ENCODE measurements at places on chromosomes 6 and 20.

GRCh38 chr6:169289619-169290339 is 36.1 kb upstream of the THBS2 start:
- DNase-seq: no peak

- no peak for DNase-seq
Observed at GRCh38 chr6:13759025-13759424, 47.4 kb upstream of the RANBP9 start.

GRCh38 chr20:23438661-23439060 is 824 bp upstream of the CSTL1 start:
- no peak for DNase-seq

GRCh38 chr20:48155268-48155667 is 370.0 kb upstream of the SULF2 start:
- DNase-seq: no peak

DNA sequence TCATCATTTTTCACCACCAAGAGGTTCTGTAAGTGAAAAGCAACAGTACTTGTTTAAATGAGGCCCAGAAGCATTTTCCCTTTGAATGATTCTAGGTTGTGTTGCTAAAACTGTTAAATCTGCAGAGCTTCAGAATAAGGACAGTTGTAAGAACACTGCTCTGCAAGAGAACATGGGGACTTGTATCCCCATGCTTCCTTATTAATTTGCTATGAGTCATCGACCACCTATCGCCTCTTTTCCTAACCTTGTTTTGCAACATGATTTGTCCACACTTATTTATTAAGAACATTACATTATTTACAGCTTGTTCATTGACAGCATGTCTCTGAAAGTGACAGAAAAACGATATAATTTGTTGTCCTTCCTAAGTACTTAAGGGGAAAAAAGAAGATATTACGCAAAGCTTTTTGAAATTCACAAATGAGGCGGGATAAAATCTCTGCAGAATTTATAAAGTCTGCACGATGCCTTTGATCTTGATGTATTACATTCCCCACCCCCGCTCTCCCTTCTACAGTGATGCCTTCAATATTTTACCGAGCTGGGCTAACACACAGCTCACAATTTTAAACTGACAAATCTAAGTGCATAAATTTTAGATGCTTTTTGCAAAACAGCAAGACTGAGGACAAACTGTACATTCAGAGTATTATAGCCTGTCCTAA is 220.0 kb upstream of the SPTLC3 start:
- no peak for DNase-seq

- no peak for DNase-seq
Observed at GRCh38 chr6:43964659-43965570, 162.3 kb downstream of the MRPL14 start.

DNA sequence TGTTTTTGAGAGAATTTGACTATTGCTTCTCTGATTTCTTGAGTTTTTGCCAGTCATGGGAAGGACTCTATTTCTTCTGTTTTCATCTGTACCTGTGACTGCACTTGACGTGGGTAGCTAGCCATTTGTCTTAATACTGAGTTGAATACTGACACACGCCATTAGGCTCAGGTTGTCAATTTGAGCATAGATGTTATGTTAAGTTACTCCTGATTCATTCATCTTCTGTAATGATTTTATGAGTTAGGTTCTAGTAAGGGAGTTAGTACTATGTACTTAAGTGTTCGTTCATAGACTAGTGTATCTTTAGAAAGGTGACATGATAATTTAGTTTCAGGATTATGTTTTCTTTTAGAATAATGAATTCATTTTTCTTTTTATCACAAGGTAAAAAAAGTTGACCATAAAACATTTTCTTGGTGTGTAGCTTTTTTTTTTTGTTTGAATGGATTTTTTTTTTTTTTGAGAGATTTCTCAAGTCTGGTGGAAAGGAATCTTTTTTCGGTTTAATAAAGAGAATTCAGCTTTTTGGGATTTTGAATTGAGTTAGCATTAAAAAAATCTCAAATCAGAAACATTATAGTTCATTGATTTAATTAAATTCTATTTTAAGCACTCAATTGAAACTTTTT is 1.7 kb downstream of the AFDN start:
- no peak for DNase-seq

DNA sequence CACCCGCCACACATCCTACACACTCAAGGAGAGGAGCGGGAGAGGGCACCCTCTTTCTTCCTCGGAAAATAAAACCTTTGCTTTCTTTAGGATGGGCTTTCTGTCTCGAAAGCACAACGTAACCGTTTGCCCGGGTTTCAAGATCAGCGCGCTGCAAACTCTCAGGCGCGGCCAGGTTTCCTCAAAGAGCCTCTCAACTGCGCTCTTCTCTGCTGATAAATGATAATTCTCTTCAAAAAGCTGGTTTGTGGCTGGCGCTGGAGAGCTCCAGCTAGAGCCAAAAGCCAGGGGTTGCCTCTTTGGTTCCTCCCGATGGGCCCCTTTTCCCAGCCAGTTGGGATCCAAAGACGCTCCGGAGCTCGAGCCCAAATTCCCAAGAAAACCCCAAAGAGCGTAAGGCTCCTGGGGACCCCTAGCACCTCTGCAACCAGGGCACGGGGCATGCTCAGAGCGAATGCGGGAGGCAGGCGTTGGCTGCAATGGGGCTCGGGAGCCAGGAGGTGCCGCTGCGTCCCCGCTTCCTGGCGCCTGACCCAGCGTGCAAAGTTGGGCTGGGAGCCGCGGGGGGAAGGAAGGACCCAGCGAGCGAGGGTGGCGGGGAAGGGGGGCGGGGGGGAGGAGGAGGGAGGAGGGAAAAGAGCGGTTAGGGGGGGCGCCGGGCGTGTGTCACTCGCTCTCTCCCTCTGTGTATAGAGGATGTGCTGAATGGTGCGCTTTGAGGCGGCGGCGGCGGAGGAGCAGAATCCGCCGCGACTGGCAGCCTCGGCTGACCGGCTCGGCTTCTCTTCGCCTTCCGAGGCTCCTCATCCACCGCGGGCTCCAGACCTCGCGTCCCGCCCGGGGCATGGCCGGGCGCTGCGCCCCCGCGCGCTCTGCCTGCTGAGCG is at the start of gene PLCB1:
TSS of gene PLCB1 (plus strand) at position 669 of the 886 bp plus-strand sequence. CDS start 386 bp downstream, outside the sequence.
- no peak for DNase-seq

GRCh38 chr6:88867841-88868731 is 95.3 kb downstream of the RNGTT start:
- DNase-seq: no peak

DNA sequence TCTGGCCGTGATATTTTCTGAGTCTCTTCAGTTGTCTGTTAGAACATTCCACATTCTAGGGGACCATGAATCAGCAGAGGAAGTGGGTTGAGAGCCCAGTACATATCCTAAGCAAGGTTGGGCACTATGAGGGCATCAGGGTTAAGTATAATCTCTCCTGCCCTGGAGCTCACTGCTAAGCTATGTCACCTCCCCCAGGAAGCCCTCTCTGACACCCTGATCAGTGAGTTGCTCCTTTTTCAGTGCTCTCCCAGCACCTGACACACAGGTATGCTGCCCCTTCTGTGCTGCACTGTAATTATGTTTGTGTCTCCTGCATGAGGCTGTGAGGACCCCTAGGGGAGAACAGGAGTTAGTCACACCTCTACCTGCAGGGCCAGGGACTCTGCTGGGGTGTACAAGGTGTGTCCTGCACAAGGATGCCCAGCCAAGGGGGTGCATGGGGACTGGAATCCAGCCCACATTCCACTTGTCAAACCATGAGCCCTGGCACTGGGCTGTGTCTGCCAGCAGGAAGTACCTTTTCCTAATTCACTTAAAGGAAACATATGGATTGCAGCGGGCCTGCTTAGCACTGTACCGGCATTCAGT is 3.9 kb downstream of the RAB44 start:
- no peak for DNase-seq

DNA sequence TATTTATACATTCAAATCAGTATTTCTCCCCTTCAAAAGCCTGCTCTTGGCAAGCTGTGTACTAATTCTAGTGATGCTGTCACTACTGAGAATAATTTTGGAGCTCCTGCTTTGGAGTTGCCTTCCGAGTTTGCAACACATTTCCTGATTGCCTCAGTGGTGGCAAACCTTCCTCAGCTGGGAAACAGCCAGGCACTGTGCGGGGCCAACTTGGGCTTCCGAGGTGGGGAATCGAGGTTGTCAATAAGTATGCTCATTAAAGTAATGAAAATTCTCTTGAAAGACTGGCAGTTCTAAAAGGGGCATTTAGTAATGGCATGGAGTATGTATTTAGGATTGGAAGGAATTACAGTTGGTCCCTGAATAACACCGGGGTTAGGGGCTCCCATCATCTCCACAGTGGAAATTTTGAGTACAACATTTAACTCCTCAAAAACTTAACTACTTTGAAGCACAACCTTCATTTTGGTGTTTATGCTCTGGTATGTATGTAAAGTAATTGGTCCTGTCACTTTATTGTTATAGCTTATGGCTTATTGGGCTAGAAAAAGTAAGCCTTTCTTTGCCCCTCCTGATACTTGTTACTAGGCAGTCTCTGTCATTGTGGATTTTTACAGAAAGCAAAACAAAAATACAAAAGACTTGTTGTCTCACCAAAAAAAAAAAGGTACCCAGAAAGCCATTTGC is 2.7 kb downstream of the PAQR8 start:
- DNase-seq: no peak

DNA sequence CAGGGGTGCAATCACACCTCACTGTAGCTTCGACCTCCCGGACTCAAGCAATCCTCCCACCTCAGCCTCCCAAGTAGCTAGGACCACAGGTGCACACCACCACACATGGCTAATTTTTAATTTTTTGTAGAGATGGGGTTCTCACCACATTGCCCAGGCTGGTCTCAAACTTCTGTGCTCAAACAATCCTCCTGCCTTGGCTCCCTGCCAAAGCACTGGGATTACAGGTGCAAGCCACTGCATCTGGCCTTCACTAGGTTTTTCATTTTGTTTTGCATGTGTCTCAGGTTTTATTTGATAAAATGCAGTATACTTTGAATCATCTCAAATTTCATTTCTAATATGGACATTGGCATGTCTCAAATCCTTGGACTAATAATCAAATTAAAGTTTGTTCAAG is 98.7 kb downstream of the SLC16A10 start:
- no peak for DNase-seq

DNA sequence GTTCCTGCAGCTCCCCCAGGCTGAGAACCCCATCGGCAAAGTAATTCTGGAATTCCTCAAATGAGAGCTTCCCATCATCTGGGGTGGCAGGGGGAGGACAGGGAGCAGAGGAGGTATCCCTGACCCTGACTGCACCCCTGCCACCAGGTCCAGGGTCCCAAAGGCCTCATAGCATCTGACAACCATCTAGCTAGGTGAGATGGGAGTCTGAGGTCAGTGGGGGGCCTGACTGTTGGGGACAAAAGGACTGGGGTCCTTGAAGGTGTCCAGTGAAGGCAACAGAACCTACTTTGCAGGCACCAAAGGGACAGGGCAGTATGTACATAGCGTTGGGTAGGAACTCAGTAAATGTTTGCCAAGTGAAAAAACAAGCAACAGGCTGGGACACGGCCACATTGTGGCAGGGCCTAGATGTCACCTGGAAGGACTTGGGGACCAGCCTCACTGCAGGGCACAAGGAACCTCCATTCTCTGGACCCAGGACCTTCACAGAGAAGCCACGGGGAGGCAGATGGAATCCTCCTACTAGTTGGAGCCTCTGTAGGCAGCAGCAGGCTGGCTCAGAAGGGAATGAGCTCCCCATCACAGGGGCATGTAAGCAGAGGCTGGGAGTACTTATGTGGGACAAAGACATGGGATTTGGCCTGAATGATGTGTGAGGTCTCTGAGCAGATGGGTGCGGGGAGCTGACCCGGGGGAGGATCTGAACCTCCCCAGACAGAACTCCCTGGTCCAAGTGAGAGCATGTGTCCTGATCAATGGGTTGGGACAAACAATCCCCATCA is 3.3 kb downstream of the NECAB3 start:
- DNase-seq: no peak

GRCh38 chr6:132733283-132733682 is 19.4 kb upstream of the VNN1 start:
- no peak for DNase-seq

DNA sequence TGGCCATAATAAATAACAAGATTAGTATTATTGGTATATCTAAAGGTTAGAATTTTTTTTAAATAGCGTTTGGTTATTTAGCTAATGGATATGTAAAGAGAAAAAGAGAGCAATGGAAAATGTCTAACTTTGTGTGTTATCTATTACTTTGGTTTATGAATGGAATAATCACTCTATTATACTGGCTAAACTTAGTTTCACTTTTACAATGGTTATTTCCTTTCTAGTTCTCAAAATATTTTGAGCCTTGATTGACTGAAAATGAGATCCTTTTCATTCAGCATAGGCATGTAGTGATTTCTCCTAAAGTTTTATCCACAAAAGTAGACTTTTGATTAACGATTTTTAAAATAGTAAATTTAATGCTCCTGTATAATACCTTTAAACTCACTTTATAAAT is 51.6 kb upstream of the MLIP start:
- DNase-seq: no peak

DNA sequence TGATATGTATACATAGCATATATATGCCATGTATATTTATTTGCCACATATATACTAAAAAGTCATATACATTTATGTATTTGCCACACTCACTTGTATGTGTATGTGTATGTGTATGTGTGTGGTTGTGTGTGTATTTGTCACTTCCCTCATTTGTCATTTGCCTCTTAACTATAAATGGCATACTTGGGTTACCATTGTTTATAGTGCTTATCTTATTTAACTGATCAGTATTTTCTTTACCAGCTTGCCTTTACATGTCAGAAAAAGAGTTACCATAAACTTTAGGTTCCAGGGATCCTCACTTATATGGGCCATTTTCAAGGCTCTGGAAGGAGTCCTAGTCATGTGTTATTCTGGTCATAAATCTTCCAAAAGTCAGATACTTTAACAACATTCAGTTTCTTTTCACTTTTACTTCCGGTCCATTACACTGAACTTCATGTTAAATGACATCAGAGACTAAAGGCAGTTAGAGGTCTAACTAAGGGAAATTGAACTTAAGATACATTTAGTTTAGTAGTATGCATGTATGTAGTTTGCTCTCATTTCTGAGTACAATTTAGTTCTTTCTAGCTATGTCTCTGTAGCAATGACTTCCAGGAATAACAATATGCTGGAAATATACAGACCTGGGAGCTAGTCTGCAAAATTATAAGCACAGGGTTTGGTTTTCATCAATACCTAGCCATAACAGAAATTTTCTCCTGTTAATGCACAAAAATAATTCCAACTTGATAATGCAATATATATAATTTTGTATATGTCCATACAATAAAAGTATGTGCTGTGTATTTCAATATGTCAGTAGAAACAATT is 33.7 kb upstream of the HIVEP1 start:
- DNase-seq: no peak

Measured in SK-N-MC (cell line).